ENCODE measurements at places on chromosomes 7 and 10. TPM values are rescaled to one million over a fixed set of nuclear protein-coding genes. Genes with fewer than 3 reads are reported as not detected.

GRCh38 chr7:1536455-1536742 lies 5.9 kb downstream of the MAFK start:
- no peak for DNase-seq

GRCh38 chr10:5467634-5468255 lies 31.6 kb downstream of the CALML5 start:
- DNase-seq, result no peak

Gene MYPN
- total RNA-seq, result not detected

- DNase-seq, result no peak
These were observed 43.1 kb downstream of the CARD11 start for GRCh38 chr7:3000566-3000965.

Gene CTAGE15
- 0.57 TPM for total RNA-seq

DNA sequence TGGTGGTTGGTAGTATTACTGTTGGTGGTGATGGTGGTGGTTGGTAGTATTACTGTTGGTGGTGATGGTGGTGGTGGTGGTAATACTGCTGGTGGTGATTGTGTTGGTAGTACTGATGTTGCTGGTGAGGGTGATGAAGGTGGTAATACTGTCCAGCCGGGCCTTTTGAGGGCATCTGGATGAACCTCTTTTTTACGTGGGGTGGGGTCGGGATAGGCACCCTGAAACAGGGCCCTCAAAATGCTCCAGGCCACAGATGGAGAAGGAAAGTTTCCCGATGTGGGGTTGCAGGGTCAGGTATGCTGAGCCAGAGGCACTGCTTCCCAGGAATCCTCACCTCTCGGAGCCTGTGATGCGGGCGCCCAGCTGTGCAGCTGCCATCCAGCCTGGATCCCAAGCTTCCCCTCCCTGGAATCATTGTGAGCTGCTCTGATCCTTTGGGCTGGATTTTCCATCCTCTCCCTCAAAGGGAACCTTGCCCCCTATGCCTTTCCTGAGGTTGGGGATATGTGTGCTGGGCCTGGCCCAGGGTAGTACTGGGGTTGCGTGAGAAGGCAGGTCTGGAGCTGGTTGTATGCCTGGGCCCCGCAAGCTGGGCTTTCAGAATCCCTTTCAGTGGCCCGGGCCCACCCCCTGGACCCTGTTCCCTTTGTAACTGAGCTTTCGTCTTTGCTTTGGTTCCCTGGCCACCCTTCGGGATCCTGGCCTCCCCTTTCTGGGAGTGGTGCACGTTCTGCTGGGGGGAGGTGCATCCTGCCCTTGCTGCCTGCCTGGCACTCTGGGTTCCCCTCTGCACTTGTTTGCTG lies 43.3 kb downstream of the DOCK1 start:
- DNase-seq, result no peak

DNA sequence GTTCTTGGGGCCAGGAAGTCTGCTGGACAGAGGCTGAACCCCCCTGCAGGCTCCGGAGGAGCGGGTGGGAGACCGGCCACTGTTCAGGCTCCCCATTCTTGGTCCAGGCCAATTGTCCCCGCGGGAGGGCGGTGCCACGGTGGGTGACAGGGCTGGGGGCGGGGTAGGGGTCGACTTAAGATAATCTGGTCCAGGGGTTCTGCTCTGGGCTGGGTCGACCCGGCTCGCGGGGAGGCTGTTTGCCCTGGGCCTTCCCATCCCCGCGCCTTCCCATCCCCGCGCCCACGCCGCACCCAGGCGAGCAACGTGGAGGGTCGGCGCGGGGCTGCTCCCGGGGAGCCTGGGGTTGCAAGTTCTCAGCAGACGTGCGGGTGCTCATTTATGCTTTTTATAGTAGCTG lies 7.3 kb upstream of the GLRX3 start:
- DNase-seq, result no peak

Gene AGAP5
- 8.9 TPM for total RNA-seq

Gene MSANTD7
- total RNA-seq, result 18.3 TPM

DNA sequence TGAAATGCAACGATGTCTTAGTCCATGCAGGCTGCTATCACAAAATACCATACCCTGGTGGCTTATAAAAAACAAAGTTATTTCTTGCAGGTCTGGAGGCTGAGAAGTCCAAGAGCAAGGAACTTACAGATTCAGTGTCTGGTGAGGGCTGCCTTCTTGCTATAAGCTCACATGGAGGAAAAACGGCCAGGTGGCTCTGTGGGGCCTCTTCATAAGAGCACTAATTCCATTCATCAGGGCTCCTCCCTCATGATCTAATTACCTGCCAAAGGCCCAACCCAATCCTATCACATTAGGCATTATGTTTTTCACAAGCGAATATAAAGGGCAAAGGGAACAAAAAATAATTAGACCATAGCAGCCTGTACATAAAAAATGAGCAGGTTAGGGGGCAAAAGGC lies 35.4 kb downstream of the PAPSS2 start:
- no peak for DNase-seq

- DNase-seq, result no peak
These were observed 16.4 kb upstream of the PDZD8 start for GRCh38 chr10:117391436-117392205.

DNA sequence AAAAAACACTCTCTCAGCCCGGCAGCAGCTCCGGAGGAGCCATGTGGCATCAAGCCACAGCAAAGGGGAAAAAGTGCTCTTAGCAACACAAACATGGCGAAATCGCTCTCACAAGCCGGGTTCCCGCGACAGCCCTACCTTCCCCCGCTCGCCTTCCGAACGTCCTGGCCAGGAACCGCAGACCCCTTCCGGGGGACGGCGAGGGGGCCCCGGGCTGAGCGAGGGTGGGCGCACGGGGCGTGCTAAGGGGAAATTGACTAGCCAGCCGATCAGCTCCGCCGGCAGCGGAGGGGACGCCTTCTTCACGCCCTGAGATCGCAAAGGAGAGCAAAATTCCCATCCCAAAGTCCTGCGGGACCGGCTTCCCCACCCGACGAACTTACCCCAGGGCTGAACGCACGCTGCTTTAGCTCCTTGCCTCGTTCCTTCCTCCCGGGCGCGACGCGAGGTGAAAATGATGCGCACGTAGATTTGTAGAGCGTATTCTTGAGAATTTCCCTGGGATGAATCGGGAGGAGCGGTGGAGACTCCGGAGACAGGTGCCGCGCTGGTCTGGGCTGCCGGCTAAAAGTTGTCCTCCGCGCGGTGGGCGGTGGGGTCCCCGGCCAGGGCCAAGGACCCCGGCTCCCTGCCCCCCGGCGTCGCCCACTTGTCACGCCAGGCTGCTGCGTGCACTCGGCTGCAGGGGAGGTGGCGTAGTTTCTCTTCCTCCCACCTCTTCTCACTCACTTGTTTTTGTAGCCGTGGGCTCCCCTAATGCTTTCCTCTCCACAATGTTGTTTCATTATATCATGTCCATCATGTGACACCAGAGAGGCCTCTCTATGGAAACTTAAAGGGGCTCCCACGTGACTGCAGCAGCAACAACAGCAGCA lies 220.1 kb upstream of the MKLN1 start:
- peak; percentile 85 for DNase-seq

Gene ELOVL3
- total RNA-seq, result not detected

Gene PCGF5
- 62.0 TPM for total RNA-seq

GRCh38 chr10:72011976-72012512 lies 47.8 kb downstream of the CHST3 start:
- no peak for DNase-seq

Gene ZNF33B
- total RNA-seq, result 34.9 TPM

Gene ACTL6B
- total RNA-seq, result not detected

Gene GOT1
- 26.1 TPM for total RNA-seq

DNA sequence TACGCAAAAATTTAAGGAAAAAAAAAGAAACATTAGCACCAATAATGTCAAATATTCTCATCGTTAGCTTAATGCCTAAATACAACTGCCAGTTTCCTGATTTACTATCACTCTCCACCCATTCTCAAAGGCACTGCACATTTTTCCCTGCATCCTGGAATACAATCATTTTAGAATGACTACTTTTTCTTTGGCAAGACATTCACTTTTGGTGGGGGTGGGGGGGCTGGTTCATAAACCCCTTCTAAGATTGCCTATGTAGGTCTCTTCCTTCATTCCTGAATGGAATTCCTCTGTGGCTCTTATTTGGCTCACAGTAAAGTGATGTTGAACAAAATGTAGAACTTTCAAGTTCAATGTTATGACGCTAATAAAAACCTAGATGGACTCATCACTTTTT lies 74.3 kb downstream of the RNLS start:
- no peak for DNase-seq

Data from activated CD4-positive, alpha-beta T cell treated with anti-CD3 and anti-CD28 coated beads, Interleukin-2, amount 10 ng/mL, durations not matched to agents 7 days and 5 days (primary cell).